SW 1271 (cell line): ENCODE measurements at places on chromosomes 16 and 17.
A peak's percentile ranks its signal among the peaks of the same experiment; 100 is the strongest.

DNA sequence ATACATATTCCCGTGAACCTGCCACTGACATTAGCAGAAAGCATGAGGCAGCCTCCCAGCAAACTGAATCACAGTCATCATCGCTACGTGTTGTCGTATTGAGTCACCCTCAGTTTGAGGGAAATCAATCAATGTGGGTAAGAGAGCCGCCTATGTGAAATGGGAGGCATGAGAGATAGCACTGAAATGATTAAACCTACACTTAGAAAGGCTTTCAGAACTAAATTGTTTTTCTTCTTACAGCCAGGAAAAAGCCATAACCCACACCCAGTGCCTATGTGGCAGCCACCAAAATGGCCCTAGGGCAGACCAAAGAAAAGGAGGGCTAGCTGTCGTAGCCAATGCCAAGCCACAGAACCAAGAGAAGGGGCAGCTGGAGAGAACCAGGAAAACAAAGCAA, 90.5 kb downstream of the ADAMTS18 start:
- DNase-seq = no peak

DNA sequence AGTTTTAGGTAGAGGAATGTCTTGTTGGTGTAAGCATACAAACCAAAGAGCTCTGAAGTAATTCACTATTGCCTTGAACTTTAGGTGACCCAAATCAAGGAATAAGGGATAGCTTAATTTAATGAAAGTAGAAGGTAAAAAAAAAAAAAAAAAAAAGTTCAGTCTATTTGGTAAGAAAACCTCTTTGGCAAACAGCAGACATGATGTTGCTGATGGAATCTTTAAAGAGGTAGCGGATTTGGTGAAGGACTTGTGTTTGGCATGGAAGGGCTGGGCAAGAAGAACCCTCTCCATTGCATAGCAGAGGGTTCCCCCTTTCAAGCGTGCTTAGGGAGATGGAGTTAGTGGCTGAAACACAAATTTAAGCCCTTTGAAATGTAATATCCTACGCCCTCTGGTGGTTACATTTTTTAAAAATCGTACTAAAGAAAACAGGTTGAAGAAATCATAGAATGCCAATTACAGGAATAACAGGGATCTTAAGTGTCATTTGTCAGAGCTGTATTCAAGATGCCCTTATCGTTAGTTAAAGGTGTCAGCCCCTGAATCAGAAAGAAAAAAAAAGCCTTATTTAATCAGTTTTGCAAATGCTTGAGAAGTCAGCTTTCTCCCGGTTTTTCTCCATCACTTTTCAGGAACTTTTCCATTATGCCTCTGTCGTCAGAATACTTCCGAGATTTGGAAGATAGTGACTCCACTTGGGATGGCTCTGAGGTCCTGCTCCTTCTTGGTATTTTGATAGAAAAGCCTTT, 383.1 kb downstream of the KCNJ2 start:
- DNase-seq = peak; percentile 24

GRCh38 chr16:87922250-87922871, 14.0 kb downstream of the CA5A start:
- no peak for DNase-seq

DNA sequence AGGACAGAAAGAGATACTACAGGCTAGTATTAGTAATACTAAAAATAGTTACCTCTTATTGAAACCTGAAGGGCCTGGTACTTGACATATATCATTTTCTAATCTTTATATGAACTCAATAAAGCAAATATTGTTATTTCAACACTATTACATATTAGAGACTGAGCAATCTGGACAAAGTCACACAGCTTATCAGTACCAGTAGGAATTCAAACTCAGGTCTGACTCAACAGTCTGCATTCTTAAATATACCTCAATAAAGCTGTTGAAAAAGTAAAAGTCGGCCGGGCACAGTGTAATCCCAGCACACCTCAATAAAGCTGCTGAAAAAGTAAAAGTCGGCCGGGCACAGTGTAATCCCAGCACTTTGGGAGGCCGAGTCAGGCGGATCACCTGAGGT, 67.4 kb downstream of the KANSL1 start:
- DNase-seq = no peak
